HFFc6 (cell line): ENCODE measurements at places on chromosomes 4 and X.

DNA sequence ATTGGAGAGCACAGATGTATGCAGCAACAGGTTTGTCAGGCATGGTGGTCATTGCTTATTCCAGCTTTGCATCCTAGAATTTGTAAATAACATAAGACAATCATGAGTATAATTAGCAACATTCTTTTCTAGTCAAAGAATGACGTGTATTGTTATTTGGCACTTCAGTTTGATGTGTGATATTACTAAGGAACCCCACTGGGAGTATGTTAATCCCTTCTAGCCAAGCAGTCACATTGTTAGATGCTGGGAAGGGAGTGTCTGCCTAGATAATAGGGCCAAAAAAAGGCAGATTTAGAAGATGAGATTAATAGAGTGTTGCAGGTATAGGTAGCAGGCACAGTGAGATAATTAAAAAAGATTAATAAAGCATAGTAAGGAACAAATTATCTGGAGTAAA is 159.2 kb upstream of the WDFY3 start:
- DNase-seq: no peak

DNA sequence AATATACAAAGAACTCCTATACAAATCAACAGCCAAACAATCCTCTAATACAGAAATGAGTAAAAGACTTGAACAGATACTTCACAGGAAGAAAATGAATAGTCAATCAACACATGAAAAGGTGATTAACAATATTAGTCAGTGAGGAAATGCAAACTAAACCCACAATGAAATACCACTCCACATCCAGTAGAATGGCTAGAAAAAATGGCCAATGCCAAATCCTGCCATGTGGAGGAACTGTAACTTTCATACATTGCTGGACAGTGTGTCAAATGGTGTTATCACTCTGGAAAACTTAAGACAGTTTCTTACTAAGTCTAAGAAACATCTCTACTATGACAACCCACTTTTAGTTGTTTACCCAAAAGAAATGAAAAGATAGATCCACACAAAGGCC is 59.5 kb downstream of the NSG1 start:
- DNase-seq: peak; percentile 59

DNA sequence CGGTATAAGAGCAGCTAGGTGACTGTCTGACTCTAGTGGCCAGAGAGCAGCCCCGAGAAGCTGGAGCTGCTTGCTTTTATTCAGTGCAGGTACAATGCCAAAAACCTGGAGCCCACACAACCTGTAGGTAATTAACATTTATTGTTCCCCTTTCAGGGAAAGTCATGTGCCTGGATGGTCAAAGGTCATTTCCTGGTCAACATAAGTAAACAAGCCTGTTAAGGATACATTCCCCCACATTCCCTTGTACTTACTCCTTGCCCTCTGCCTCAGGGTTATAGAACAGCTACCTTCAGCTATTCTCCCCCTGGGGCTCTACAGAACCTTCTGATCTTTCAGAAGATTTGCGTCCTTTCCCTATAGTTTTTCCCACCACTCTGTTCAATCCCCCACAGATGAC is 253.4 kb downstream of the TMA16 start:
- peak; percentile 12 for DNase-seq

DNA sequence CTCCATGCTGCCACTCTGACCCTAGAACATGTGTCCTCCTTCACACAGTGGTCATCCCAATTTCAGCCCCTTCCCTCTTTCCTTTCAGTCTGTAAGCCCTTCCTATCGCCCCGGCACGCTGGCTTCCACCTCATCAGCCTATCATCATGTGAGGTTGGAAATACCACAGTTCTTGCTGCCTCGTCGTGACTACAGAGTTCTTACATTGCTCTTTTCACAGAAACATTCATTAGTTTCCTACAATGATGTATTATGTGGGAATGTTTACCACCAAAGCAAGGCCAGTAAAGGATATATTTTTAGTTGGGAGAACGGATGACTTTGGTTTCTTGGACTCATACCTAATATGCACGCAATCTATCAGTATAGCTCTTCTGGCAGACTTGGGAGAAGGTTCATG is 169.5 kb upstream of the BOD1L1 start:
- DNase-seq: no peak

- no peak for DNase-seq
These were observed 309.2 kb downstream of the BCOR start for GRCh38 chrX:39788521-39788920.

DNA sequence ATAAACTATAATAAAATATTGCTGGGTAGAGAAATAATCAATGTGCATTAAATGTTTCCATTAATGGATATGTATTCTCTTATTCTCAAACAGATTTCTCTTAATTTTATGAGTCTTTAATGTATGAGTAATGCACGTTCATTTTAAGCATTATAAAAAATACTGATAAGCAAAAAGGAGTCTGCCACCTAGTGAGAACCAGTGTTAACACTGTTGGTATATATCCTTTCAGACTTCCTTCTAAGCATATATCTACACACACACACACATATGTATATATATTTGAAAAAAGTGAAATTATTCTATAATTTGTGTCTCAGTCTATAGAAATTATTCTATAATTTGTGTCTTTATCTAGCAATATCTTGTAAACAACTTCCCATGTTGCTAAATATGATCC is 49.9 kb upstream of the MTMR1 start:
- peak; percentile 6 for DNase-seq

DNA sequence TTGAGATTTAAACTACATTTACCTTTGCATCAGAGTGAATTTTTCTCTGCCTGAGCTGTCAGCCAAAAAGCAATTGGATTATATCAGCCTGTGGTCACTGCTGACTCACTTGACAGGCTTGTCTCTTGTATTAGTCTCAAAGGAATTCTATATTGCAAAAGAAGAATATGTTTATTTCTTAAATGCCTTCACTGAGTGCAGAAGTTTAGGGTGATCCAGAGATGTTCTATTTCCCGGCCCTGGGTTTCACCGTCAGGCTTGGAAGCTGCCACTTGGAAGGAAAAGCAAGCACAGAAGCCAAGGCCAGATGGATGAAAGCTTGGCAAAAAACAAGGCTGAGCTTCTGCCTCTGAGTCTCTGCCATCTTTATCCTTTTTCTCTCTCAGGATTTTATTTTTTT is 80.9 kb downstream of the FAM114A1 start:
- peak; percentile 87 for DNase-seq

- no peak for DNase-seq
These were observed 115.5 kb downstream of the FNIP2 start for GRCh38 chr4:158884280-158884679.

GRCh38 chr4:185232370-185232769 is 23.0 kb downstream of the SNX25 start:
- peak; percentile 56 for DNase-seq

- no peak for DNase-seq
These were observed 72.6 kb downstream of the DMD start for GRCh38 chrX:33138677-33139249.

DNA sequence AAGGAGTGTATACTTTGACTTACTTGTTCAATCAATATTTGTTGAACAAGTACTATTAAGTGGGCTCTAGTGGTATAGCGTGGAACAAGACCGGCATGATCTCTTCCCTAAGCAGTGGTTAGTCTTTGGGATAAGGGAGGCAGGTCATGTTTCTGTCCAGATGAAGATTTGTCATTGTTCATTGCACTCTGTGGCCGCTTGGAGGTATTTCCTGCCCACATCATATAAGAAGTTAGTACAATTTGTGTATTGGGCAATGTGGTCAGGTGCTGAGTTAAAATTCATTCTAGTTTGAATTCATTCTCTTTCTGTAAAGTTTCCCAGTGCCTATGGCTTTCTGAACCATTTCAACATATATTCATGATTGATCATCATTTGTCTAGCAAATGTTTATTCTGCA is 101.1 kb upstream of the SHISA3 start:
- no peak for DNase-seq

DNA sequence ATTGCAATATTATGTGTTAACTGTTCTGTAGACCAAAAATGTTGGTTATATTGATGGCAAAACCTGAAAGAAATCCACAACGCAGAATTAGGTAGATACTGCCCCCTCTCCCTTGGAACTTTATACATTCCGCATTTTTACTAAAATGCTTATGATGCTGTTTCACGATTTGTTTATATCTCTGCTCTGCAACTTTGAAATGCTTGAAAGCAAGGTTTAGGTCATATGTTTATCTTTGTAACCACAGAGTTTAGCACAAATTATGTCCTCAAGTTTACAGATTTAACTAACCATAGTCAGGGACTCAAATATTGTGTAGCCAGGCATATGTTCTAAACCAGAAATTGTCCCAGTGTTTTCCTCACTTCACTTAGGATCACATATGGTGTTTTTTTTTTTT is 66.1 kb upstream of the H2AZ1 start:
- DNase-seq: peak; percentile 48

- DNase-seq: no peak
These were observed 1.6 kb downstream of the KIT start for GRCh38 chr4:54659313-54659712.

DNA sequence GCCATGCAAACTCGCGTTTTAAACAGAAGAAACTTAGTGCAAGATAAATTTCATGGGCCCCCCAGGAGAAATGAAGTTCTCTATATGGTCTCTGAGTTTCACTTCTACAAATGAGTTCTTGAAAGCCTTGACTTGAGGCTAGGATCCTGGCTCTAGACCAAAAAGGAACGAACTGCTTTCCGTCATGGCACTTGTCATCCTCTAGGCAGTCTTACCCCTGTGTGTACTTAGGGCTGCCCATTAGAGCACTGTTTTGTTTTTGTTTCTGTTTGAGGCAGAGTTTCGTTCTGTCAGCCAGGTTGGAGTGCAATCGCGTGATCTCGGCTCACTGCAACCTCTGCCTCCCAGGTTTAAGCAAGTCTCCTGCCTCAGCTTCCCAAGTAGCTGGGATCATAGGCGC is 29.0 kb downstream of the RNF4 start:
- DNase-seq: no peak

GRCh38 chrX:31228909-31229308 is 157.1 kb upstream of the FTHL17 start:
- DNase-seq: no peak

DNA sequence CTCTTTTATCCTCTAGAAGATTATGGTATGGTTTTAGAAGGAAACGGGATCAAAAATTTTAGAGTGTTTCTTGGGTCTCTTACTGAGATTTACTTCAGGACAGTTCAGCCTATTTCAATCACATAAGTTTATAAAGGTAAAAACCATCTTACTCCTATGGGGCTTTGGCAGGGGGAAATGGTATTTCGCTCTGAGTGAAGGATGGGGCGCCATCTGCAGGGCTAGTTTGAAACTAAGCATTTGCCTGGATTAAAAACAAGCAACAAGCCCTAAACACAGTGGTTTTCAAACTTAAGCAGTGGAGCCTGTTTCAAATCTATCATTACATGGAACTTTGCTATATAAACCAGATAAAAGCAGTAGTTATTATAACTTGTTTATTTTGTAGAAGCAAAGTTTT is 361.5 kb upstream of the FMR1 start:
- no peak for DNase-seq

GRCh38 chrX:153245288-153245731 is 66.2 kb downstream of the MAGEA1 start:
- DNase-seq: no peak

DNA sequence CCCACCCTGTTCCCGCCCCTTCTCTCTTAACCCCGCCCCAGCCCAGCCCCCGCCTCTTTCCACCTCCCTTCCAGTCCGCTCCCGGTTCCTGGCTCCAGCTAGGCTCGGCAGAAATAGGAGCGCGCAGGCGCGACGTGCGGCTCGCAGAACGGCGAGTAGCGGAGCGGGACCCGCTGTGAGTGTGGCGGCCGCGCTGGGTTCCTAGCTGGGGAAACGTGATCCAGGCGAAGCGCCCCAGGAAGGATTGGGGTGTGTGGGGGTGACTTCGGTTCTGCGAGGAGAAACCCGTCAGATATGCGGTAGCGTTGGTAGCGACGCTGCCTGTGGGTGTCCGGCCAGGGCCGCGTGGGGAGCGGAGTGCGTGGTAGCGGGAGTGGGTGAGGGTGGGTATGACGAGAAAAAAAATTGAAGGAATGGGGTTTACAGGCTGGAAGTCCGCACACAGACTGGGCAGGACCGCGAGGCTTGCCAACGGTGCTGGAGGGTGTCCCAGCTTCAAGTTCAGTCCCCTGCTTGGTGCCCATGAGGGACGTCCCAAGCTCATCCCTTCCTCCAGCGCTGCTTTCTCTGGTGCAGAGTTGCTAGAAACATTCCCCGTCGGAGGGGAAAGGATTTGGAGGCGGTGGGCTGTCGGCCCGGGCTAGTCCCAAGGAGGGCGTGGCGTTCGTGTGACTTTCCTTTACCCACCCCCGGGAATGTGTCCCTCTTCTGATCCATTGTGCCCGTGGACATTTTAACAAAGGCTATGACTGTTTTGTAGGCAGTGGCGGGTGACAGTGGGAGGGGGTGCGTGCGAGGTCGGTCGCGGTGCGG is at the start of gene PRRG1:
PRRG1 (plus strand) TSS at position 144 of the 813 bp plus-strand sequence. CDS start 56,886 bp downstream, outside the sequence.
- peak; percentile 73 for DNase-seq

DNA sequence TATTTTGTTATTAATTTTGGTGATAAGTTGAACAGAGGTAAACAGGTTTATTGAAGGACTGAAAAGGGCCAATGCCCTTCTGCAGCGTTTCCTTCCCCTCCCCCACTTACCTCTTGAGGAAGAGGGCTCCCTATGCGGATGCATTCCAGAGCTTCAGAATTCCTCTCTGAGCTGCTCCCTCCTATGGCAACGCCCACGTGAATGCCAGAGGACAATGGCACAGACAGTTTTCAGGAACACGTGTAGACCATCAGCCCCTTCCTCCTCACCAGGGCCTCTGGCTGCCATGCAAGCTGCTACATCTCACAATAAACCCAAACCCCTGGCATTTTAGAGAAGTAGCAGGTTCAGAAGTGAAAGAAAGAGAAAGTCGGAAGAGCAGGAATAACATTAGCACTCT is 127.9 kb downstream of the CHRDL1 start:
- no peak for DNase-seq

DNA sequence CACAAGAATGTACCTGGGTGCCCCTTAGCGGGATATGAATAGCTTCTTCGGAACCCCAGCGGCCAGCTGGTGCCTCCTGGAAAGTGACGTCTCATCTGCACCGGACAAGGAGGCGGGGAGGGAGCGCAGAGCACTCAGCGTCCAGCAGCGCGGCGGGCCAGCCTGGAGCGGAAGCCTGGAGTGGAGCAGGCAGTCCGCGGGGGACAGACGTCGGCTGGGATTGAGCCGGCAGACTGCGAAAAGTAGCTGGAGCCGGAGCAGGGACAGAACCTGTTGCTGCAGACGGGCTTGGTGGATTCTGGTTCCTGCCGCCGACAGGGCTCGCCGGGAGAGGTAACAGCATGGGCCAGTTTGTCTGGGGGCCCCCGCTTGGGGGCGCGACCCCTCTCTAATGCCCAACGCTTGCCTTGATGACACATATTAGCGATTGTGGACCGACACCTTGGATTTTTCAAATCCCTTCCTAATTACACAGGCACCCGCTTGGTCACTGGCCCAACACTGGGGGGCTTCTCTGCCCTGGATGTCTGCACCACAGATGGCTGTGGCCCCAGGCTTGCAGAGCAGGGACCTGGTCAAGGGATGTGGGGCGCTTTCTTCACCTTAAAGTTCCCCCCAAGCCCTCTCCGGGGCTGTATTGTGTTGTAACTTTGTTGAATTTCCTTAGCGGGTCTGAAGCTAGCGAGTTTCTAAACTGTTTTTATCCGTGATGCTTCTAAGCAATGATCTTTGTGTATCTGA is at the start of gene NPFFR2:
NPFFR2 (plus strand) TSS at position 133 of the 741 bp plus-strand sequence. CDS start 96,592 bp downstream, outside the sequence.
- DNase-seq: no peak

GRCh38 chrX:155766321-155766720 is 114.8 kb upstream of the VAMP7 start:
- no peak for DNase-seq

GRCh38 chrX:70478526-70479245 is 34.1 kb downstream of the DLG3 start:
- DNase-seq: no peak

- DNase-seq: no peak
These were observed 730.8 kb downstream of the IL1RAPL1 start for GRCh38 chrX:29318012-29318411.
